Keratinocyte (primary cell): ENCODE measurements at places on chromosomes 3 and 15.

DNA sequence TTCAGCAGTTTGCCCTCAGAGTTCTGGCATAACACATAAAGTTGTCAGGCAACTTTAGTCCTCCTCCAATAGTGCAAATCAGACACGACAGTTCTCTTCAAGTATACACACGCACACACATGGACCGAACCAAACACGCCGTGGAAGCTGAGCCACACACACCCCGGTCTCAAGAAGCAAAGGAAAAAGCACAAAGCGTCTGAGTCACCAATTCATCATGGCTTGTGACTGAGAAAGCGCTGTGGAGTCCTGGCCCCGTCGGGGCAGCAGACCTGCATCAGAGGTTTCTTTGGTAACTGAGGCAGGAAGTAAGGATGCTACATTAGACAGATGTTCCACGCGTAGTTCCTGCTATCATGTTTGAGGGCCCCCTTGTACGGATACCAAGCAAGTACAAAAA, 85.7 kb downstream of the VGLL4 start:
- DNase-seq: peak; percentile 57
- H3K27ac ChIP-seq: peak overlapping the region; percentile 41
- no peak overlapping the region for H3K4me3 ChIP-seq
- H3K27me3 ChIP-seq: no peaks in the 10 kb centered on the region
- peaks cover 29% of the 10 kb centered on the region for H3K4me1 ChIP-seq

- H3K4me1 ChIP-seq: no peaks in the 10 kb centered on the region
- DNase-seq: no peak
- no peaks in the 10 kb centered on the region for H3K36me3 ChIP-seq
- H3K27me3 ChIP-seq: no peaks in the 10 kb centered on the region
- H3K27ac ChIP-seq: no peak overlapping the region
- no peak overlapping the region for H3K4me3 ChIP-seq
Measured at GRCh38 chr3:108973019-108973418, 19.3 kb upstream of the GUCA1C start.

- H3K36me3 ChIP-seq: no peaks in the 10 kb centered on the region
- peaks cover 2% of the 10 kb centered on the region for H3K4me1 ChIP-seq
- peaks cover 20% of the 10 kb centered on the region for H3K27me3 ChIP-seq
- no peak overlapping the region for H3K27ac ChIP-seq
- H3K4me3 ChIP-seq: no peak overlapping the region
Measured at GRCh38 chr15:57370929-57371328, 5.4 kb upstream of the CGNL1 start.

GRCh38 chr15:46442901-46443590, 808.2 kb downstream of the SQOR start:
- H3K4me1 ChIP-seq: peaks cover 6% of the 10 kb centered on the region
- H3K36me3 ChIP-seq: no peaks in the 10 kb centered on the region
- no peaks in the 10 kb centered on the region for H3K27me3 ChIP-seq
- no peak overlapping the region for H3K27ac ChIP-seq
- H3K4me3 ChIP-seq: no peak overlapping the region
- no peak for DNase-seq

GRCh38 chr3:138367911-138368310, 19.5 kb downstream of the MRAS start:
- no peak overlapping the region for H3K4me3 ChIP-seq
- no peaks in the 10 kb centered on the region for H3K4me1 ChIP-seq
- H3K36me3 ChIP-seq: no peaks in the 10 kb centered on the region
- peaks cover 4% of the 10 kb centered on the region for H3K27me3 ChIP-seq
- H3K27ac ChIP-seq: no peak overlapping the region

- H3K27me3 ChIP-seq: no peaks in the 10 kb centered on the region
- no peaks in the 10 kb centered on the region for H3K36me3 ChIP-seq
- no peak for DNase-seq
- H3K4me3 ChIP-seq: no peak overlapping the region
- H3K4me1 ChIP-seq: no peaks in the 10 kb centered on the region
- no peak overlapping the region for H3K27ac ChIP-seq
Measured at GRCh38 chr3:170852324-170852723, 17.7 kb downstream of the RPL22L1 start.

- no peak overlapping the region for H3K4me3 ChIP-seq
- no peak overlapping the region for H3K27ac ChIP-seq
- no peaks in the 10 kb centered on the region for H3K4me1 ChIP-seq
- no peaks in the 10 kb centered on the region for H3K27me3 ChIP-seq
- no peaks in the 10 kb centered on the region for H3K36me3 ChIP-seq
Measured at GRCh38 chr15:31905054-31905453, 125.3 kb upstream of the CHRNA7 start.

DNA sequence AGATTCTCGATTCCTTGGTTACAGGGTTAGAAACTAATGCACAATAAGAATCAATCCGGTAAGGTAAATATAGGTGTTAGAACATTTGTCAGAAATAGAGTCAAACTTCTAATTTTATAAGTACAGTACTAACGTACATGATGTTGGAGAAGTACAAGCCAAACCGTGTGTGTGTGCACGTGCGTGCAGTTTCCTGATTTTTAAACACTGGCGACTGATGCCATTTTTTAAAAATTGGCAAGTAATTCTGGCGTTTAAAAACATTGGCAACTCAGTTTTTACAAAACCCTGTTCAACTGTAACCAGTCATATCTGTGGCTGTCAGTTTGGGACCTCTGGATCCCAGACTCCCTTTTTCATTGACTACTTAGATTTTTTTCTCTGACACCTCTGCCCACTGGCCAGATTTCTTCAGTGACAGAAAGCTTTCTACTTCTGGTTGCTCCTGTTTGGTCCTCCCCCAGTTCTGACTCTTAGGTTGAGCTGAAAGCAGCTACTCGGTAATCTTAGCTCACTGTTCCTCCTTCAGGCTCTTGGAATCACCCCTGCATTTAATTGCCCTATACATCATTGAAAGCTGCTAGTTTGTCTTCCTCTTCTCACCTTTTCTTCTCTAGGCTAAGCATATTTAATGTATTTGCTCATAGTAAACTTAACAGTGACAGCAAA, 843 bp downstream of the ATG7 start:
- H3K4me3 ChIP-seq: peak overlapping the region; percentile 65
- no peak for DNase-seq
- H3K27me3 ChIP-seq: no peaks in the 10 kb centered on the region
- H3K36me3 ChIP-seq: peaks cover 10% of the 10 kb centered on the region
- peak overlapping the region; percentile 90 for H3K27ac ChIP-seq
- H3K4me1 ChIP-seq: peaks cover 28% of the 10 kb centered on the region

GRCh38 chr15:31263751-31264558, 62.7 kb upstream of the KLF13 start:
- H3K27me3 ChIP-seq: no peaks in the 10 kb centered on the region
- peaks cover 11% of the 10 kb centered on the region for H3K4me1 ChIP-seq
- H3K36me3 ChIP-seq: no peaks in the 10 kb centered on the region
- DNase-seq: no peak
- no peak overlapping the region for H3K4me3 ChIP-seq

- H3K27me3 ChIP-seq: no peaks in the 10 kb centered on the region
- H3K36me3 ChIP-seq: no peaks in the 10 kb centered on the region
- H3K4me3 ChIP-seq: no peak overlapping the region
- no peak for DNase-seq
Measured at GRCh38 chr3:61227799-61228198, 23.5 kb downstream of the FHIT start.

DNA sequence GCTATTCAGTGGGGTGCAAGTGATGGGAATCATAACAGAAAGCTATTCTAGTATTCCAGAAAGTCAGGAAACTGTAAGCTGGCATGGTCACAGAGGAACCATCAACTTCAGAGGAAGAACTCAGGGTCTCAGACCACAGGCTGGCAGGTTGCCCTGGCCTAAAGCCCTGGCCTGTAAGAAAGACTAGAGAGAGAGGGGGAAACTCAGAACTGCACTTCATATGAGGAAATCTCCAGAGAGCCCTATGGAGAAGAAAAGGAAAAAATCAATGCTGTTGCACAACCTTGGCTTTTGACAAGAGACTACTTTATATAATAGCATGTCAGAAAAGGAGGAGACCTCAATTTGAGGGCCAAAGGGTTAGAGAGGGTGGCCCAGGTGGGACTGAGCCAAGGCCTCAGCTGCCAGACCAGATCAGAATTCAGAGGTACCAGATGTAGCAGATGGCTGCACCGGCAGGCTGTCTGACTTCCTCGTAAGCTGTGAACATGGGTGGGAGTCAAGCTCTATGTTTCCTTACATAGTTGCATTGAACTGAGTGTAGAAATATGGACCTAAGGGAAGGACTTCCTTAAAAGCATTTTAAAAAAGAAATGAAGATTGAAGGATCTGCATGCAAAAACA, 333.8 kb downstream of the PDCD6IP start:
- H3K4me3 ChIP-seq: no peak overlapping the region
- no peaks in the 10 kb centered on the region for H3K27me3 ChIP-seq
- H3K36me3 ChIP-seq: no peaks in the 10 kb centered on the region
- no peaks in the 10 kb centered on the region for H3K4me1 ChIP-seq
- DNase-seq: no peak

GRCh38 chr3:12953201-12953995, 112.0 kb upstream of the RPL32 start:
- peaks cover 19% of the 10 kb centered on the region for H3K4me1 ChIP-seq
- H3K27me3 ChIP-seq: no peaks in the 10 kb centered on the region
- peaks cover 3% of the 10 kb centered on the region for H3K36me3 ChIP-seq
- no peak overlapping the region for H3K27ac ChIP-seq
- DNase-seq: no peak
- H3K4me3 ChIP-seq: no peak overlapping the region

GRCh38 chr3:149605902-149606301, 51.9 kb downstream of the WWTR1 start:
- peaks cover 9% of the 10 kb centered on the region for H3K36me3 ChIP-seq
- no peaks in the 10 kb centered on the region for H3K27me3 ChIP-seq
- H3K27ac ChIP-seq: no peak overlapping the region
- no peak overlapping the region for H3K4me3 ChIP-seq
- peaks cover 25% of the 10 kb centered on the region for H3K4me1 ChIP-seq

DNA sequence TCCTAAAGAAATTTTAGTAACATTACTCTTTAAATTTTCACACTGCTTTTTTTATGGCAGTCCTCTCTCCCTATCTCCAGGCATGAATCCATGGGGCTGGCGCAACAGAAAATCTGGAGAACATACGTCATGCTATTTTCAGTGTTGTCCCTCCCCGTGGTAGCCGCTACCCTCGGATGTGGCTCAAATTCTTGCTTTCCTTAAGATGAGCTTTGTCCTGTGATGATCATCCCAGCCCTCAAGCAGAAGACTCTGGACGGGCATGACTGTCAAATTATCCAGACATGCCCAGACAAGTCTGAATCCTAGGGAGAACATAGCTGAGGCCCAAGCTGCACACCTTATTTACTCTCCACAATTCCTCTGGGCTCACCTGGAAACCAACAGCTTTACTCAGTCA, 49.1 kb downstream of the FMN1 start:
- H3K4me1 ChIP-seq: peaks cover 14% of the 10 kb centered on the region
- H3K27ac ChIP-seq: peak overlapping the region; percentile 75
- no peak overlapping the region for H3K4me3 ChIP-seq
- no peaks in the 10 kb centered on the region for H3K36me3 ChIP-seq
- peak; percentile 85 for DNase-seq
- no peaks in the 10 kb centered on the region for H3K27me3 ChIP-seq

DNA sequence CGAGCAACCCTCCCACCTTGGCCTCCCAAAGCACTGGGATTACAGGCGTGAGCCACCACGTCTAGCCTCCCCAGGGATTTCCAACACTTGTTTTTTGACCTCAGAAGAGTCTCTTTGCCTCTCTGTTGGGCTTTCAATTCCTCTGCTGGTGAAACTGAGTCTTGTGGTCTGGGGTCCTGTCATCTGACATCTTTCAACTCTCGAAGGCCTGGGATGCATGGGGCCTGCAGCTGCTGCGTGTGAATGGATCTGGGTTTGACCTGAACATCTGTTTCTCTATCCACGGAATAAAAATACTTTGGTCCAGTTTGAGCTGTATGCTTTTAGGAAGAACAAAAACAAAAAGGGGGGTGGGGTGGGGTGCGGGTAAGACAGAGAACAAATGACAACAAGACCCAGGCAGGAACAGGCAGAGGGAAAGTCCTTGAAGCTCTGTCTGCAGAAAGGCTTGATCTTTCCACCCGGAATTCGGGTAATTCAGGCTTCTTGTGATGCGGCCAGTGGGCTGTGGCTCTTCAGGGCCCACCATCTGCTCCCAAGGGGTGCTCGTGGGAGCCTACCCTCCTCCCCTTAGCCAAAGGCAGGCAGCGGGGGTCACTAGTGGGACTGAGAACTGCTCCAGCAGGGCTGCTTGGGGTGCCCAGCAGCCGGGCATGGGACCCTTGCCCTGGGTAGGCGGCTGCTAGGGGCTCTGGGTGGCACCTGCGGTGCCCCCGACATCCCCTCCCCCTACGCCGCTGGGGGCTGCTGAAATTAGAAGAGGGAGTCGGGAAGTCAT, 71.5 kb downstream of the SLC12A8 start:
- no peak overlapping the region for H3K27ac ChIP-seq
- no peak for DNase-seq
- H3K36me3 ChIP-seq: no peaks in the 10 kb centered on the region

GRCh38 chr3:29914861-29915524, 634.1 kb downstream of the RBMS3 start:
- H3K27me3 ChIP-seq: no peaks in the 10 kb centered on the region
- no peak overlapping the region for H3K4me3 ChIP-seq
- no peak for DNase-seq
- H3K4me1 ChIP-seq: no peaks in the 10 kb centered on the region
- no peaks in the 10 kb centered on the region for H3K36me3 ChIP-seq

DNA sequence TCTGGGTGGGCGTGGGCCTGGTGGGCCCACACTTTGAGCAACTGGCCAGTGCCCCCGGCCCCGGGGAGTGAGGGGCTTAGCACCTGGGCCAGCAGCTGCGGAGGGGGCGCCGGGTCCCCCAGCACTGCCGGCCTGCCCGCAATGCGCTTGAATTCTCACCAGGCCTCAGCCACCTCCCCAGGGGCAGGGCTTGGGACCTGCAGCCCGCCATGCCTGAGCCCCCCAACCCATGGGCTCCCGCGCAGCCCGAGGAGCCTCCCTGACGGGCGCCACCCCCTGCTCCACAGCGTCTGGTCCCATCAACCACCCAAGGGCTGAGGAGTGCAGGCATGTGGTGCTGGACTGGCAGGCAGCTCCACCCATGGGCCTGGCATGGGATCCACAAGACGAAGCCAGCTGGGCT, 484.3 kb downstream of the UNC13C start:
- H3K4me3 ChIP-seq: no peak overlapping the region
- no peak for DNase-seq
- no peaks in the 10 kb centered on the region for H3K27me3 ChIP-seq
- no peak overlapping the region for H3K27ac ChIP-seq

- H3K36me3 ChIP-seq: no peaks in the 10 kb centered on the region
- H3K27me3 ChIP-seq: peaks cover 5% of the 10 kb centered on the region
- no peak for DNase-seq
- no peak overlapping the region for H3K4me3 ChIP-seq
- H3K4me1 ChIP-seq: peaks cover 12% of the 10 kb centered on the region
Measured at GRCh38 chr15:69289342-69290146, 9.2 kb upstream of the PAQR5 start.

DNA sequence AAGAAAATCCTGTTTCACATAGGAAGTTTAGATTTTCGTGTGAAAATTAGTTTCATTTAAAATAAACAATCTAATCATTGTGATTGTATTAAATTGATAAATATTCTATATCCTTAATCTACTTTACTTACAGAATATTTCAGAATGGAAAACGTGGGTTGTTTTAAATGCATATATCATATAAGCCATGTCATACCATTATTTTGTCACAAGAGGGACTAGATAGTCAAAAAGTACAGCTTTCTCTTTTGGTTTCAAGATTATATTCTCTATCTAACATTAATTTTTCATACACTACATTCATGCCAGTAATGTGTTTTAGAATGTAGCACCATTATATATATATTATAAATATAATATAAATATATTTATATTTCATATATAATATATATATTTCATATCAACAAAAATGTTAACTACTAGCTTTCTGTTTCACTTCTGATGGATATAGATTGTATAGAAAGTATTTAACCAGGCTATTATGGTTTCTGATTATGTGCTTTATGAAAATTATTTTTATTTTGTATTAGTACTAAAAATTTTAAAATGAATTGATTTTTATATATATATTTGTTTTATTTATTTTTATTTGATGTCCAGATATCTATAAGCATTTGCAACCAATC, 45.3 kb downstream of the OSTN start:
- no peaks in the 10 kb centered on the region for H3K27me3 ChIP-seq
- DNase-seq: no peak
- no peak overlapping the region for H3K27ac ChIP-seq
- H3K4me3 ChIP-seq: no peak overlapping the region
- no peaks in the 10 kb centered on the region for H3K4me1 ChIP-seq
